ENCODE measurements at places on chromosomes 1 and 21.

DNA sequence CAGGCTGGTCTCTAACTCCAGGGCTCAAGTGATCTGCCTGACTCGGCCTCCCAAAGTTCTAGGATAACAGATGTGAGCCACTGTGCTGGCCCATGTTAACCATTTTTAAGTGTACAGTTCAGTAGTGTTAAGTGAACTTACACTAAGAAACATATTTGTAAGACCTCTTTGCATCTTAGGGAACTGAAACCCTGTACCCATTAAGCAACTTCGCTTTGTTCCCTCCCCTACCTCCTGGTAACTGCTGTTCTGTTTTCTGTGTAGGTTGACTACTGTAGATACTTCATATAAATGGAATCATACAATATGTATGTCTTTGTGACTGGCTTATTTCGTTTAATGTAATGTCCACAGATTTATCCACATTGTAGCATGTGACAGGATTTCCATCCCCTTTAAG, 11.0 kb downstream of the NUDC start:
- DNase-seq: no peak

GRCh38 chr1:99544328-99544727, 101.6 kb upstream of the PALMD start:
- DNase-seq: no peak

DNA sequence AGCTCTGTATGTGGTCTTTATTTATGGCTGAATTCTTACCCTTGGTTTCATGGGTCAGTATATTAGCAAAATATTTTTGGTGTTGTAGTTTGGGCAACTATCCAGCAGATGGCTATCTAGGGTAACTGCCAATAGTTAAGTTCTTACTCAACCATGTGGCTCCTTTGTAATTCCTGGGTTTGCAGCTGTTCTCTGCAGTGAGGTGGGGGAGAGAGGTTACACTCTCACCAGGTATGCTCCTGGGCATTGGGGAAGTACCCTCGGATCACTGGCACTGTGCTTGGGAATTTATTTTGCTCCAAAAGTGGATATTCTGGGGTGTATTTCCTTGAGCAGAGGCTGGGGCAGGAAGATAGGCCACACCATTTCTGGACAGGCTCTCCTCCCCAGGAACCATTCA, 436.7 kb upstream of the TMPRSS15 start:
- DNase-seq: no peak

GRCh38 chr1:94247138-94248094, 10.0 kb upstream of the ARHGAP29 start:
- no peak for DNase-seq

- DNase-seq: no peak
Observed at GRCh38 chr21:42423197-42423675, 19.5 kb downstream of the UBASH3A start.

GRCh38 chr21:42695697-42696380, 42.4 kb downstream of the PDE9A start:
- no peak for DNase-seq

DNA sequence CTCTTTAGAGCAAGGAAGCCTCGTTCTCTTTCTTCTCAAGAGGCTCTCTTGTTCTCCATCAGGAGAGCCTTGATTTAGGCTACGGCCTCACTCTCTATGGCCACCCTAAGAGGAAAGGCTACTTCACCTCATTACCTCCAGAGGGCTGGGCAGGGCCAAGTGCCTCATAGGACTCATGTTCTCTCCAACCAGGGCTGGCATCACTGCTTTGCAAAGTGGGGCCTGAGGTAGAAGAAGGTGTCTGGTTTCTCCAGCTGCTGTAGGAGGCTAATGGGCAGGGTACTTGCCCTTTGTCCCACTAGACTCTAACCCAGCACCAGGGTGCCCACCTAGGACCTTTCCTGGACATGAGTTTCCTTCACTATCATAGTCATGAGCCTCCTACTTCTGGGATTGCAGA, 2.1 kb upstream of the ATXN7L2 start:
- no peak for DNase-seq

- DNase-seq: no peak
Observed at GRCh38 chr1:22331618-22332423, 119.8 kb upstream of the ZBTB40 start.

DNA sequence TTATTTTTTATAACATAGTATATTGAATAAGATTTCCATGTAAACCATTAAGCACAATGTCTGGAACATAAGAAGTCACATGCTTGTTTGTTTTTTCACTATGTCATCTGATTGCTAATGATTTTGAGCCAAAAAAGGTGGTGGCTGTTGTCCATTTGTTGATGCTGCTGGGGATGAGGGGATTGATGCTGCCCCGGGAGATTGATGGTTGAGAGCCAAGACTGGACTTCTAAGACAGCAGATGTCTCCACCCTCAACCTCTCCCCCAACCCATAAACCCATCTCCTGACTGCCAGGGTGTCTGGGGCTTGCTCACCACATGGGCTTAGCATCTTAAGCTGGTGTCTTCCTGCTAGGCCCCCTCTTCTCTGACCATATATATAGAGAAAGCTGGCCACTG, 35.8 kb upstream of the CD34 start:
- DNase-seq: no peak

GRCh38 chr21:36479415-36480402, at the start of gene CLDN14:
Gene CLDN14, minus strand, starts transcription at chr21:36480122. Its CDS starts 18,427 bp downstream, at chr21:36461695.
- DNase-seq: no peak

- no peak for DNase-seq
Observed at GRCh38 chr1:150235294-150235851, 539 bp downstream of the ANP32E start.

DNA sequence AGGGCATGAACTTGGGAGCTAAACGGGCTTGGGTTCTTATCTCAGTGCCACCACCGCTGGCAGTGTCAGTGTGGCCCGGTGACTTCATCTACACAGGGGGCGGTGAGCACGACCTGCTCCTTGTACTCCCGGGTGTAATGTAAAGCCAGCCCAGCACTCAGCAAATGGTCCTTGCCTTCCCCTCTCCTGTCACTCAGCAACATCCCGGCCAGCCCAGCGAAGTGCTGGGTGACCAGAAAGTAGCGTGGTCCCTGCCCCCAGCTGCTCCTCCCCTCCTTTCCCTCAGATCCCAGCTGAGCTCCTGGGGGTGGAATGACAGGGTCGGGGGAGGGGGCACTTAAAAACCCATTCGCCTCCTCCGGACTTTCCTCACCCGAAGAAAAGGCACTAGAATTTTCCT, 7.2 kb downstream of the KCNN3 start:
- DNase-seq: no peak

- DNase-seq: no peak
Observed at GRCh38 chr1:32250893-32251716, at the start of gene LCK. Gene LCK, plus strand, starts transcription at chr1:32251265. Its CDS starts 23,065 bp downstream, at chr1:32274330.

DNA sequence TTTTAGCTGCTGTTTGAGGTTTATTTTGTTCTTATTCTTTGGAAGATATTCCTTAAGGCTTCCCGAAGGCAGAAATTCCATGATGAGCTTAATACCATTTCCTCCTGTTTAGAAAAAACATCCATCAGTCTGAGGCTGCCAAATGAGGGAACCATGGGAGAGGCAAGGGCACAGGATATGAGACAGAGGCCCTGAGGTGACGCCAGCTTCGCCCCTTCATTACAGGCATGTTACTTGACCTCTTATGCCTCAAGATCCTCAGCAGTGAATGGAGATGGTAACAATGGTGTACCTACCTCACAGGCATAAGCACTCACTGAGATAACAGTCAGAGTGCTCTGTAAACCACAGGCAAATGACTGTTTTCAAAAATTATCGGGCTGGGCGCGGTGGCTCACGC, 93.6 kb downstream of the RAVER2 start:
- no peak for DNase-seq

DNA sequence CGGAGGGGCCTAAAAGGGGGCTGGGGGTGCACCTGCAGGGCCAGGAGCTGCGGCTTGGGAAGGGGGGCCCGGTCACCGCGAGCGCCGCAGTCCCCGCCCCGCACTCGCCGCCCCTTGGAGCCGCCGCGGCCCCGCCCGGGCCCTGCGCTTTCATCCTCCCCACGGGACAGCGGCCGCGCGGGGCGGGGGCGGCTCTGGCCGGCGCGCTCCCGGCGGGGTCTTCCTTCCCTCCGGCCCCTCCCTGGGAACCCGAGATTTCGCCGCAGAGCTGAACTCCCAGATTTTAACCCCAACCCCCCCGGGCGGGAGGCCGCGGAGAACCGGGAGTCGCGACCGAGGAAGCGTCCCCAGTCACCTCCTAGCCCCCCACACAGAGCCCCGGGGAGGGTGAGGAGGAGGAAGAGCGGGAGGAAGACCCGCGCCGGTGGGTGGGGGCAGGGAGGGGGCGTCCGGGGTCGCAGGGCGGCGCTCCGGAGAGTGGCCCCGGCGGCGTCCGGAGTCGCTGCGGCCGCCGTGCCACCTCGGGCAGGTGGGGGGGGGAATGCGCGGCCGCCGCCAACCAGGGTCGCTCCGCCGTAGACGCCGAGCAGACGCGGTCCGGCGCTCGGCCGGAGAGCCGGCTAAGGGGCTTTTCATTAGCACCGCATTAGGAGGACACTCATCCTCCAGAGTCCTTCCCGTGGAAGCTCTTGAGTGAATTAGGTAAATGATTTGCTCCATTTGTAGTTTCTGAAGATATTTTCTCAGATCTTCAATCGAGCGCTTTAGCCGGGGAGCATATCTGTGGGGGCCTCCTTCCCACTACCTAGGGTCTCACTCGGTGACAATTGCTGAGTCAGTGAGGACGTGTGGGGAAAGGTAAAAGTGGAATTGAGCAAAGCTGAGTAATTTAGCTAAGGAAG, 31.6 kb upstream of the NFIA start:
- DNase-seq: peak; percentile 70

DNA sequence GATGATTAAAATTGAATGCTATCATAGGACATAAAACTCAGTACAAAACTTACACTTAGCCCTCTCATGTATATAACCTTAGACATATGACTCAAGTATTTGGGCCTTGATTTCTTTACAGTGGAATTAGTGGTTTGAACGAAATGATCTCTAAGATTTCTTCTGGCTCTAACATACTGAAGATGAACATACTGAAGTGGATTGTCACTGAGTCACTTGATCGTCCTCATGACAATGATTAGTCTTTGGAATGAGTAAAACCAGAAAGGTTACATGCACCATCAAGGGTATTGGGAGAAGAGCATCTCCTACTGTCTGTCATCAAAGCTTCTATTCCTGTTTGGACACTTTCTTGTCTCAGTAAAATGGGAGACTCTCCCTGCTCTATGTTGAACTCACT, 17.4 kb downstream of the FMN2 start:
- no peak for DNase-seq

- DNase-seq: no peak
Observed at GRCh38 chr1:159916242-159917051, 8.9 kb downstream of the TAGLN2 start.

DNA sequence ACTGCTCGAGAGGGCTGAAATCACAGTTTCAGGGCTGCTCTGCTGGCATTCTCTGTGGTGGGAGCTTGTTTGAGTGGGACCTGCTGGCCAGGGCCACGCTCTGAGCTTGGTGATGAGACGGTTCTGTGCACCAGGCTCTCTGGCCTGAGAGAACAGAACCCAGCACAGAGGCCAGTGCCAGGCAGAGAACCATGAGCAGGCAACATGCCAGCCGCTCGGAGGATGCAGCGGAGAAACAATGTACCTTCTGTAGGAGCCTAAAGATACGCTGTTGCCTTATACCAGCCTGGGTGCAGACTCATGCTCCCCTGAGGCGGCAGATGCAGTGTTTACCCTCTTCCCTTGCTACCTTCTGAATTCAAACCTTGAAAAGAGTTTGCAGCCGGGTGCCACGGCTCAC, 10.0 kb downstream of the C2CD2 start:
- no peak for DNase-seq

GRCh38 chr1:87953732-87954344, 625.2 kb downstream of the LMO4 start:
- peak; percentile 28 for DNase-seq

- no peak for DNase-seq
Observed at GRCh38 chr1:16986962-16987361, 6.5 kb upstream of the MFAP2 start.

Measured in stimulated activated effector memory CD8-positive, alpha-beta T cell treated with anti-CD3 and anti-CD28 coated beads, Interleukin-12 subunit alpha, Interleukin-12 subunit beta, amount 100 ng/mL, for 72 hours (primary cell).